T-helper 22 cell (primary cell): ENCODE measurements at places on chromosomes 12 and 14.

DNA sequence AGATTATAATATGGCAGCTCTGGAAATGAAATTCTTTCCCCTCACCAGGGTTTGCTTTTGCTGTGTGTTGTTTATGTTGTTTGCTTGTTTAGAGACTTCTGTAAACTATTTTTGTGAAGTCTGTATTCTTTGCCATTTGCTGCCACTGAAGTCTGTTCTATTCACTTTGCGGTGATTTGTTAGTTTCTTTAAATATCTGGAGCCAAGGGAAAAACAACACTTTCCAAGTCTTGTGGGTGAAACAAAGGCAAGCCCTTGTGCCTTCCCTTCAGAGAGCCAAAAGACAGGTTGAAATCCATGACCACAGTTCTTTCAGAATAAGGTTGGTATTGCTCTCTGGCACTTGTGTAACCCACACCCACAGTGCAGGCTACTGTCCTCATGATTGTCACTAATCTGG lies 59.5 kb upstream of the RNU6-7 start:
- DNase-seq, result no peak

DNA sequence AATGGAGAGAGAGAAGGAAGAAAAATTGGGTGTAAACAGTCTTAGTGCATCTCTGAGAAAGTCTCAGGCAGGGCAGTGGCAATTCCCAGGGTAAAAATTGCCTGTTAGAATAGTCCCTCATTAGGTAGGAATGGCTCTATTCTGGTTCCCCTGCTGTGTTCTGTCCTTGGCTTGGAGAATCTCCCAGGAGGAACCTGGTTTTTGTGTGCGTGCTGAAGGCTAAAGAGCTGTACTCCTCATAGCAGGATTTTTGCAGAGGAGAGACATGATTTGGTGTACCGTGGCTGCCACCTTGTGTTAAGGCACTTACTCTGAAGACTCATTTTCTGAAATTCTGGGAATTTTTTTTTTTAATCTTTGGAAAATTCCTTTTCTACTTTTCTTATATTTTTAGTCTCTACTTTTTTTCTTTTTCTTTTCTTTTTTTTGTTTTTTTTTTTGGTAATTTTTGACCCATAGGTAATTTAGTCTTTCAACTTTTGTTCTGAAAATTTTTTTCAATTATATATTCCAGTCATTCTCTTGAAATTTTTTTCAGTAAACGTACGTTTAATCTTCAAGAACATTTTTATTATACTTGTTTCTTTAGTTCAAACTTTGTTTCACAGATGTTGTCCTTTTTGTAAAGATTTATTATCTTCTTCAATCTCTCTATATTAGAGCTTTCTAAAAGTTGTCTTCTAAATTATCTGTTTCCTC lies 63.8 kb downstream of the FBXO33 start:
- no peak for DNase-seq

GRCh38 chr12:76945867-76946266 lies 67.0 kb upstream of the CSRP2 start:
- DNase-seq, result no peak

DNA sequence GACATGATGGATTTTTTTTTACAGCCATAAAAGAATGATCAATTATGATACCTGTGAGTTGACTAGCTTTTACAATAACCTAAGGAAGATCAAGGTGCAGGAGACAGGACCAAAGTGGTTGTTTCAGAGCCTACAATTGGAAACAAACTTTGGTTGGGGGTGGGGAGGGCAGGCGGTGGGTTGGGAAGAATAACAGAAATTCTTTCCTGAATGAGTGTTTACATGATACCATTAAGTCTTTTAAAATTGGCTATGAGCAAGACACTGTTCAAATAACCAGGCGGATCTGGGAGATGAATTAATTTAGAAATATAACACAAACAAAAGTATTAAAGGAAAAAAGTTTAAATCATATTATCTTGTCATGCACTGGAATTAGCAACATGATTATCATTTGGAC lies 7.2 kb downstream of the NFYB start:
- no peak for DNase-seq

DNA sequence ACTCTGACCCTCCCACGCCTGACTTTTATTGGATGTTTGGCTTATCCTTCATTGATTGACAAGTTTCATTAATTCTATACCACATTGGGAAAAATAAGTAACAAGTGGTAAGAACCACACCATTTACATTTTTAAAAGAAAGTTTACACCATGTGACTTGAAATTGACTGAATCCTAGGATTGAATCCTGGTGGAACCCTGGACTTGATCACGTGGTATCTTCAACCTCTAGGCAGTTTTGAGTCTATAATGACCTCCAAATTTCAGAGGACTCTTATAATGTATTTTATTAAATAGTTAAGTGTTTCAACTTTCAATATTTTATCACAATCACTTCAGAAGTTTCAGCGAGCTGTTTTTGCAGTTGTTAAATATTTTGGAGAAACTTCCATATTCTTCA lies 172.0 kb downstream of the SLC6A15 start:
- no peak for DNase-seq

DNA sequence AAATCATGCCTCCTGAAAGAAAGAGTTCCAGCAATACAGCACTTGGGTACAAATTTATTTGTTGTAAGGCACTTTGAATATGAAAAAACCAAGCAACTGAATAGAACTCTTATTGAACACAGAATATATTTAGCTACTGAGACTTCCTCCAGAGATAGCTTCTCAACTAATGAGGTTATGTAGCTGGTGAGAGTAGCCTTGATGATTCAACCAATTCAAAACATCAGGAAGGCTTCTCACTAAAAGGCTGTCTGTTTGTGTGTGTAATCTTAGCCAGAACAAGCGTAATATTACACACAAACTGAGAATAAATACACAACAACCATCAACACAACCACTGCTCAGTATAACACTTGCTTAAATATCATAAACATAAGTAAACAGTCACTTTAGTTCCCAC lies 20.4 kb downstream of the EIF2B2 start:
- DNase-seq, result no peak

DNA sequence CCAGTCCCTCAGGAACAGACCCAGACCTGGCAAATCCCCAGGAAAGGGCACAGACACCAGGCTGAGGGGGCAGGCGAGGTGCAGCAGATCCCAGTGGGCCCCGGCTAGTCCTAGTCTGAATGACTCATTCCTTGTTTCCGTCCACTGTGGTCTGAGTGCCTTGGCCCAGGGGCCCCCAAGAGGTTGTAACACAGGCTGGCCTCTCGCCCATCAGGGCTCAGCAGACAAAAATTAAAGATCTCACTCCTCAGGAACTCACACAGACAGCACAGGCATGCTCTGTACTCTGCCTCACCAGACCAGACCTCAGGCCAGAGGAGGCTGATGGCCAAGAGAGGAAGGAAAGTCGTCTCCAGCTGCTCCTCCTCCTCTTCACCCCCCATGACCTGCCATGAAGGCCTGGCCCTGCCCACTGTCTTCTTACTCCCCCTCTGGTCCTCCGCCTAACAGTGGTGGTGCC lies 7.7 kb upstream of the LTBP2 start:
- DNase-seq, result no peak

DNA sequence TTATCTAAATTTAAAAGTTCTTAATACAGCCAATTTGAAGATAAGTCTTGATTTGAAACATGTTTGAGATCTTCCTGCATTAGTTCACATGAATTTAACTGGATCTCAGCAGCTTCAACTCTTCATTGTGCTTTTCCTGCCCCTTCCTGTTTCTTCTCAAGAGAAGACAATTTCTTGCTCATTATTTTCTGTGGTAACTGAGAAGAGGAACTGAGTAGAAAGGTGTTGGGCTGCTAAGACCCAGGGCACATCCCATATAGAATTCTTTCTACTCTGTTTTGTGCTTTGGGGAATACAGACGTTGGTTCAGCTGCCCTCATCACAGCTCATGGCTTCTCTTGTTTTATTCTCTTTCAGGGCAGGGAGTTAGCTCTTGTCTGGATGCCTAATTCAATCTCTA lies 110.2 kb downstream of the SNAPC1 start:
- no peak for DNase-seq

DNA sequence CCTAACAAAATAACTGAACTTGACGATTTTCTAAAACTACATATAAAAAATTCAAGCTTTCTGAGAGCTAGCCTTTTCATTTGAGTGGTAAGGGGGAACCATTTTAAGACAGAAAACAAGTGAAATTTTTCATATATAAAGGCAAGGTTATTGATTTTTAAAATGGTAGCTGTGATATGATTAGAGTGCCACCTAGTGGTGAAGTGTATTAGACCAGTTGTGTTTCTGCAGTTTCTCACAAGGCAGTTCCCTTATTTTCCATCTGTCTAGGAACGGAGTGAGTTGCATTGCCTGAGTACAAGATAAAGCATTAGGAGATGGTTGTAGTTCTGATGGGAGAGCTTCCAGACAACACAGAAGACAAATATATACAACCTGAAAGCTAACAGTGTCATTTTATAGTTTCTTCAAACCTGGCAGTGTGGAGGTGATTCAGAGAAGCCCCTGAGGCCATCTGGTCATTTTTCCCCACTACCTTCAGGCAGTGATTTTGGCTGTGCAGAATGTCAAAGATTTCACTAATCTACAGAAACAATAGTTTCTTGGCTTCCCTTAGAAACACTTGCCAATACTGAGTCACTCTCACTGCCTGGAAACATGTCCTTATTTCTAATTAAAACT lies 180.8 kb downstream of the C12orf50 start:
- DNase-seq, result no peak

GRCh38 chr14:55353686-55354467 lies 57.8 kb downstream of the ATG14 start:
- no peak for DNase-seq

GRCh38 chr14:70794294-70794693 lies 15.0 kb downstream of the MAP3K9 start:
- no peak for DNase-seq

DNA sequence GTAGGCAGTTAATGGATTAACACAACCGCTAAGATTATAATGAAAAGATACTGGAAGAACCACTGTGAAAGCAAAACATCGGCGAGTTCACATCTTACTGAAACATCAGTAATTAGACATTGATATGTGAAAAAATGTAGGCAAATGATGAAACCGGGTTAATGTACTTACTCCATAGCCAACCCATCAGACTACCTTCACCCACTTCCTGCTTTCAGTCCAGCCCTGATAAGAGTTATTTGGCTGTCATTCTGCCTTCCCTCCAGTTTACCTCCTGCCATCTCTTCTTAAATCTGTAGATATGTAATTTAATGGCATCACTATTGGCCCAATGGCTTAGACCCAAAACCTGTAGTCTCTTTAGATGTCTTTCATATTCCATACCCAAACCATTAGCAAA lies 46.0 kb upstream of the LGR5 start:
- DNase-seq, result no peak

DNA sequence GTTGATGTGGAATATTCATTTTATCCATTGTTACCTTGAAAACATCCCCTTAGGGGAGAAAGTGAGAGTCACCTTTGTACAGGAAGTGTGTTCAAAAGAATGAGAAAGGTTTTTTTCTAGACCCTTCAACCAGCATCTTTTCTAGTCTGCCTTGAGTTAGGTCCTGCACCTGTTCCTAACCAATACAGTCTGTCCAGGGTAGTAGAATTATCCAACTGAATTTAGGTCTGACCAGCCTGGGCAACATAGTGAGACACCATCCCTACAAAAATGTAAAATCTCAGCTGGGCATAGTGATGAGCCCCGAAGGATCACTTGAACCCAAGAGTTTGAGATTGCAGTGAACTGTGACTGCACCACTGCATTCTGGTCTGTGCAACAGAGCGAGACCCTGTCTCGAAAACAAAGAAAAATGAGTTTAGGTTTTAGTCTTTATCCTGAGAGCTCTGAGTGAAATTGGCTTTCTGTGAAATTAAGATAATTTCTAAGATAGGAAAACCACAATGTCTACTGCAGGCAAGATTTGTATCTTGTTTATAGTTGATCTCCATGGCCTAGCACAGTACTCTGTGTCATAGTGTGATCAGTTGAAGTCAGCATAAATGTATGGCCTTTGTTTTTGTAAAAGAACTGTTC lies 25.2 kb downstream of the ARHGAP5 start:
- no peak for DNase-seq

DNA sequence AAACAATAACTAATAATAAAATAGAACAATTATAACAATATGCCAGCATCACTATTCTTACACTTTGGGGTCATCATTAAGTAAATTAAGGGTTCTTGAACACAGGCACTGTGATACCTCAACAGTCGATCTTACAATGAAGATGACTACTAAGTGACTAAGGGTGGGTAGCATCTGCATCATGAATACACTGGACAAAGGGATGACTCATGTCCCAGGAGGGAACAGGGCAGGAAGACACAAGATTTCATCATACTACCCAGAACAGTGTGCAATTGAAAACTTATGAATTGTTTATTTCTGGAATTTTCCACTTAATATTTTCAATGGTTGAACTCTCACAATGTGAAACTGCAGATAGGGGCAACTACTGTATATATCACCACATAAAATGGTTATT lies 19.7 kb downstream of the TSPAN19 start:
- no peak for DNase-seq

DNA sequence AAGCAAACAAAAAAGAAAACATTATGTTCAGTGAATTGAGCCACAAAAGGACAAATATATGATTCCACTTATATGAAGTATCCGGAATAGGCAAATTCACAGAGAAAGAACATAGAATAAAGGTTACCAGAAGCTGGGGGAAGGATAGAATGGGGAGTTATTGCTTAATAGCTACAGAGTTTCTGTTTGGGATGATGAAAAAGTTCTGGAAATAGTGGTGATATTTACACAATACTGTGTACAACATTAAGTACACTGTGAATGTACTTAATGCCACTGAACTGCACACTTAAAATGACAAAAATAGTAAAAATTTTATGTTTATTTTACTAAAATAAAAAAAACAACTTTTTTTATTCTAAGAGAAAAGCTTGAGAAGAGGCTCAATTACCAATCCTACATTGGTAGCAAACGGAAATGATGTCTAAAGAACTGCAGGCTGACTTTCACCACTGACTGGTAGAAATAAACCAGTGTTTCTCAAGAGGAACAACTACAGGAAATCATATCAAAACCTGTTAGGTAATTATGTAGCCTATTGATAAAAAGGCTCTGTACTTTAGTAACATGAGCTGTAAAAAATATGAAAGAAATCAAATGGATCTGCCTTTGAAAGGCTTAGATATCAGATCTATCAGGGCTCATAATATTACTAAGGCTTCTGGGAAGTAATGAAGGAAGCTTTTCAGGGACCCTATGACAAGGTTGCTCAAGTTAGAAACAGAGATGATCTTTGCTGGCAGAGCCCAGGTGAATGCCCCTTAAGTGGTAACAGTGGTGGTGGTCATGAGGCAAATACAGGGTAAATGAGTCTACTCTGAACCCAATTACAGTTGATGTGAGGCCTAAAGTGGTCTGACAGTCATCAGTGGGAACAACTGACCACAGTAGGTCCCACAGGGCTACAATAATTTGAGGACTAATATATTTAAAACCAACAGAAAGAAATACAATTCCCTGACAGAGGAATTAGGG lies 41.3 kb downstream of the BAZ1A start:
- no peak for DNase-seq

GRCh38 chr12:105175397-105175990 lies 60.5 kb downstream of the APPL2 start:
- DNase-seq, result no peak
